Cardiac muscle cell (in vitro differentiated cells and primary cell): ENCODE measurements at places on chromosomes 16 and 17. TPM values are rescaled to one million over a fixed set of nuclear protein-coding genes. Genes with fewer than 3 reads are reported as not detected.

- peak; percentile 71 for DNase-seq
These were observed 643.5 kb downstream of the CDH11 start for GRCh38 chr16:64478252-64478906.

DNA sequence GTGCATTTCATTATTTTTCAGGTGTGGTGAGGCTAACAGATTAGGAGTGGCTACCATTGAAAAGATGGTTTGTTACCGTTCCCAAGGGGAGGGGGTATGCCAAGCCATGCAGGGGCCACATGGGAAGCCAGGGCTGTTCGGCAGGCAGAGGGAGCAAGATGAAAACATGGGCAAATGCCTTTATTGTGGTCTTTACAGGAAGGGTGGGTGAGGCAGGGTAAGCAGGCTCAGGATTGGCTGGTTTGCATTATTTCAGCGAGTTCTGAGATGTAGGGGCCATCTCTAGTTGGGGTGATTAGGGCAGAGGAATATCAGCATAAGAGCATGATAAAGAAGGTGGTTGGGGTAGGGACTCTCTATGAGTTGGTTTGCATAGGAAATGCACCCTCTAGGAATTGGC, 117.6 kb downstream of the CCT6B start:
- DNase-seq, result no peak

- no peak for DNase-seq
These were observed 6.6 kb downstream of the ABCA5 start for GRCh38 chr17:69320210-69320907.

DNA sequence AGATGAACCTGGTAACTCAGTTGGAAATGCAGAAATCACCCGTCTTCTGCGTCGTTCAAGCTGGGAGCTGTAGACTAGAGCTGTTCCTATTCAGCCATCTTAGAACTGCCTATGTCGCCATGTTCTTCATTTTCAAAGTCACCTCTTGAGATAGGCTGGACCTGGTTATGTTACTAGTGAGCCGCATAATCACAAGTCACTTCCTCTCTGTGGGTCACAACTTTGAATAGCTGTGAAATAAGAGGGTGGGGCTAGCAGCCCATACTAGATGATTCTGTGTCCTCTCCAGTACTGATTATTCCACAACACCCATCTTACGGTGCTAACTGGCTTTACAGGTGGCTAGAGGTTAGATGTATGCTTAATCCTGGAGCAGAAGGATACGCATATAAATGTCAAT, 74.2 kb downstream of the VPS53 start:
- no peak for DNase-seq

DNA sequence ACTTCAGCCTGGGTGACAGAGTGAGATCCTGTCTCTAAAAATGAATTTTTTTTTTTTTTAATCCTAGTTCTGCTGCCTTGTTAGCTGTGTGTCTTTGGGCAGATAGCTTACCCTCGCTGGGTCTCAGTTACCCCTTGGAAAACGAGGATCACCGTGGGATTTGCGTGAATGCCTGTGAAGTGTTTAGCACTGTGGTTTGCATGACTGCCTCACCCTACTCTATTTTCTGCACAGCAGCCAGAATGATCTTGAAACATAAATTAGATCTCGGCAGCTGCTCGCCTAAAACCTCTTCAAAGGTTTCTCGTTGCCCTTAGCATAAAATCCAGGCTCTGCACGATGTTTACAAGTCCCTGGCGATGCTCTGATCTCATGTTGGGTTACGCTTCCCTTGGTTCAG, 71.2 kb upstream of the GRIN2A start:
- no peak for DNase-seq

Gene AOC3
- total RNA-seq, result 2.3 and 5.2 TPM in 2 replicates

GRCh38 chr17:65123757-65124675, 13.2 kb upstream of the RGS9 start:
- DNase-seq, result no peak

GRCh38 chr17:5558815-5559785, 25.2 kb downstream of the NLRP1 start:
- DNase-seq, result no peak

Gene DRC3
- 0.18 and 0.21 TPM in 2 replicates for total RNA-seq

Gene EPX
- not detected in 2 replicates for total RNA-seq

- DNase-seq, result no peak
These were observed 139.7 kb downstream of the AATF start for GRCh38 chr17:37088459-37088858.

GRCh38 chr17:45656527-45657181, 127.5 kb upstream of the CRHR1 start:
- no peak for DNase-seq

- no peak for DNase-seq
These were observed 39.7 kb upstream of the ALDH3A1 start for GRCh38 chr17:19787733-19788357.

Gene NF1
- total RNA-seq, result 17.5 and 32.9 TPM in 2 replicates

DNA sequence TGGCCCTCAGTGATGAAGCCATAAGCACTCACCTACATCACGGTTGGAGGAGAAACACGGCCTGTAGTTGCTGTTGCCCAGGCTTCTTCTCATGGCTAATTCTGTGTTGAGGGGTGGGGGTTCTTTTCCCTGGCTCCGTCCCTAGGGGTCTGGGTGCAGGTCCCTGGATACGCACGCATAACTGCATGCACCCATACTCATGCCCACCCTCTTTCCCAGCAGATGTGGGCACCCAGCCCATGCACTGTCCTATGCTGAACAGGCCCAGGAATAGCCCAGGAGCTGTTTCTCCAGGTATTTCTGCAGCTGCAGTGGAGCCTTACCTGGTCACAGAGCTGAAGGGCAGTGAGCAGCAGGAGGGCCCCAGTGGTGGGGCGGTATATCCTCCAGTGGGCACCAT, 18.1 kb downstream of the ST6GALNAC1 start:
- no peak for DNase-seq

GRCh38 chr17:80270104-80270503, 9.5 kb downstream of the RNF213 start:
- DNase-seq, result no peak

DNA sequence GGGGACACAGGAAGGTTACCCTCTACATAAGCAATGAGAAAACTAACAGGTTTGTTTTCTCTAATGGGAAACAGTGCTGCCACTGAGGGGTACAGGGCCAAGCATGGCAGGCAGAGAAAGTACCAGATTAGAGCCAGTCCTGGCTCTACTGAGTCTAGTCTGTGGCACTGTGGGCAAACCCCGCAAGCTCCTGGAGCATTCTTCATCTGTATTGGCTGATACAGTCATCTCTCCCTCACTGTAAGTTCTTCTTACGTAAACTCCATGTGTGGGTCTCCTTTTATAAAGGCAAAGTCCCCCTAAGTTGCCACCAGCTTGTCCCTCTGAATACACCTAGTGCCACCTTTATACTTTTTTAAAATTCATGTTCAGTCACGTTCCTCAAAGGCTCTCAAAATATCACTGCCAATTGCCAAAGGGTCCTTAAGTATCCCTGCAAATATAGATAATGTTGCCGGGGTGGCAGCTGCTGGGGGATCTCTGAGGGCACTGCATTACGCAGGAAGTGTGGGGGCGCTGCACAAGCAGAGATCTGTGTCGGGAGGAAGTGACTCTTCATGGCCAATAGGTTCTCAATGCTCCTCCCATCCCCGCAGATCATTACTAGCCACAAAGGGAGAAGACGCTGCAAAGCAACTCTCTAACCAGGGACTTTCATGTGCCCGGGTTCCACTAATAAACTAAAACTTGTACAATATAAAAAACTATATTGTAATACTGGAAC, 18.8 kb downstream of the XPO6 start:
- DNase-seq, result no peak

Gene C17orf67
- 0.32 and 0.74 TPM in 2 replicates for total RNA-seq

DNA sequence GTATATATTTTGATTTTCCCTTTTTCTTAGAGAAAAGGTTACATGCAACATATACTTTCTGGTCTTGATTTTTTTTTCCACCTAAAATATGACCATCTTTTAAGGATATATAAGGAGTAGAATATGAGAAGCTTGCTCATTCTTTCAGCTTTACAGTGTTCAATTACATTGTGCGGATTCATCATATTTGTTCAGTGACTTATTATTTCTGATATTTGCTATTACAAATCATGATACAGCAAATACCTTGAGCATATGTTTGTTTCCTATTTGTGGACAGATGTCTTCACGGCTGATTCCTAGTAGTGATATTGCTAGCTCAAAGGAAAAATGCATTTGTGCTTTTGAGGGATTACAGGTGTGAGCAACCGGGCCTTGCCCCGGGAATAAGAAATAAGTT, 18.1 kb downstream of the KATNIP start:
- DNase-seq, result no peak

DNA sequence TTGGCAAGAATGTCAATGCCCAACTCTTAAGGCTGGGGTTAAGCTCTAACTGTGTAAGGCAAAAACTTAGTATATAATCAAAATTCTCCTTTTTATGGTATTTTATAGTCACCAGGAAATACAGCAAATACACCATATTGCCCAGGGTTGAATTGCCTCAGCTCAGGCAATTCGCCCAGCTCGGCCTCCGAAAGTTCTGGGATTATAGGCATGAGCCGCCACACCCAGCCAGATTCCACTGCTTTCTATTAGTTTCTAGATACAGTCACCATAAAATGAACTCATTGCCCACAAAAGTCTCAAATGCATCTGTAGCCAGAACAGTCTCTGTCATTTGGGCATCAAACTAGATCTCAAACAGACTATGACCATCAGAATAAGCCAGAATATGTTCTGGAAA, 238.7 kb upstream of the TOX3 start:
- no peak for DNase-seq

DNA sequence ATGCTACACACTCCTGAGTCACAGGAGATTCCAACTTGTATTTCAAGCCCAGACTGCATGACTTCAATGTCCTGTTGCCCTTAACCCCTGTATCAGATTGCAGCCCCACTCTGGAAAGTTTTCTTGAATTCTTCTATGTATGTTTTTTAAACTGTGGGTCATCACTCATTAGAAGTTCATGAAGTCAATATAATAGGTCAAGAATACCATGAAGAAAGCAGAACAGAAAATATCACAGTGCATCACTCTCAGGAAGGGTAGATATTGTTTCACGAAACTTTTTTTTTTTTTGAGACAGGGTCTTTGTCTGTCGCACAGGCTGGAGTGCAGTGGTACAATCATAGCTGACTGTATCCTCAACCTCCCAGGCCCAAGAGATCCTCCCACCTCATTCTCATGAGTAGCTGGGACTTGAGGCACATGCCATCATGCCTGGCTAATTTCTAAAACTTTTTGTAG, 20.5 kb downstream of the PRKCB start:
- DNase-seq, result no peak

DNA sequence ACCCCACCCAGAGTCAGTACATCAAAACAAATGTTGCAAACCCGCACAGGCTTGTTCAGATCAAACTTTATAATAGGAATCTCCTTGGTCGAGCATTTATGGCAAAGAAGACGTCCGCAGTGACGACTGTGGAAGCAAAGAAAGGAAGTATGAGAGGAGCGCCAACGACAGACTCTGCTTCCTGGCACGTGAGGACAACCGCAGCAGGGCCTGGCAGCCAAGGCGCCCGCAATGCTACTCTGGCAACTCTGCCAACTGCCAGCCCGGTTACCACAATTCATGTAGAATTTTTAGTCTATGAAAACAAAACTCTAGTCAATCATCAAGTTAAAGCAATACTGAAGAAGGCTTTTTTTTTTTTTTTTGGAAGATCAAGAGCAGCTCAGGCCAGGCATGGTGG, 24.8 kb downstream of the CYB5D2 start:
- no peak for DNase-seq

Gene ARMC5
- 19.7 and 21.7 TPM in 2 replicates for total RNA-seq

DNA sequence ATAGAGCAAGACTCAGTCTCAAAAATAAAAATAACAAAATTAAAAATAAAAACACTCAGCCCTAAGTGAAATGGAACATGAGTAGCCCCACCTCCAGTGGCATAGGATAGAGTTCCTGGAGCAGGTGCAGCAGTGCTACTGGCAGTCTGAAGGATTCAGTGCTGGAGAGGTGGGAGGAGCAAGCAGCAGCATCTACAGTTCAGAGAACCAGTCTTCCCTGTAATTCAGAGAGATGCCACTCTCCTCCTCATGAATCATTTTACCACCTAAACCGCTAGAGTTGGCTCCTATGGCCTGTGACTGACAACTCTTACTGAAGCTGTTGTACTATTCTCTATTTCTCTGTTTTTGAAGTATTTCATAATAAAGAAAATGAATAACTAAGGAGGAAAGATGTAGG, 56.0 kb upstream of the SMURF2 start:
- DNase-seq, result no peak

Gene CASKIN1
- 15.5 TPM in 2 replicates for total RNA-seq

GRCh38 chr17:44390250-44390870, 911 bp upstream of the ITGA2B start:
- no peak for DNase-seq

Gene ANKRD13B
- 7.5 and 12.7 TPM in 2 replicates for total RNA-seq

DNA sequence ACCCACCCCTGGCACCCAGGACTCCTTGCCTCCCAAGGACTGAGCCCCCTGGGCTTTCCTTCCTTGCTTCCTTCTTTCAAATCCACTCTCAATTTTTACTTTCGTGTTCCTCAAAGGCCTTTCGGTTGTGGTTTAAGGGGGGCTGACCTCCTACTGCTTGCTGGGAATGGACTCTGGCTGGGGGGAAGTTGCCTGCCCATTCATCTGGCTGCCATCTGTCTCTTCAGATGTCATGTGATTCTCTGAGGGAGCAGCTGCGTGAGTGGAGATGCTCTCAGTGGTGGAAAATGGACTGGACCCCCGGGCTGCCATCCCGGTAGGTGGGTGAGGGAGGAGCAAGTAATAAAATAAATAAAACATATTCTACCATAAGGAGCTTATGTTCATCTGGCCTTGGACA, 93.8 kb upstream of the RPRML start:
- no peak for DNase-seq

Gene CHST5
- 0.35 and 0.66 TPM in 2 replicates for total RNA-seq
